ENCODE measurements at places on chromosomes 1 and 21.

GRCh38 chr1:209783386-209783785 is 973 bp downstream of the C1orf74 start:
- no peak for DNase-seq

- peak; percentile 60 for DNase-seq
Measured at GRCh38 chr1:31422505-31423319, 9.7 kb downstream of the SERINC2 start.

DNA sequence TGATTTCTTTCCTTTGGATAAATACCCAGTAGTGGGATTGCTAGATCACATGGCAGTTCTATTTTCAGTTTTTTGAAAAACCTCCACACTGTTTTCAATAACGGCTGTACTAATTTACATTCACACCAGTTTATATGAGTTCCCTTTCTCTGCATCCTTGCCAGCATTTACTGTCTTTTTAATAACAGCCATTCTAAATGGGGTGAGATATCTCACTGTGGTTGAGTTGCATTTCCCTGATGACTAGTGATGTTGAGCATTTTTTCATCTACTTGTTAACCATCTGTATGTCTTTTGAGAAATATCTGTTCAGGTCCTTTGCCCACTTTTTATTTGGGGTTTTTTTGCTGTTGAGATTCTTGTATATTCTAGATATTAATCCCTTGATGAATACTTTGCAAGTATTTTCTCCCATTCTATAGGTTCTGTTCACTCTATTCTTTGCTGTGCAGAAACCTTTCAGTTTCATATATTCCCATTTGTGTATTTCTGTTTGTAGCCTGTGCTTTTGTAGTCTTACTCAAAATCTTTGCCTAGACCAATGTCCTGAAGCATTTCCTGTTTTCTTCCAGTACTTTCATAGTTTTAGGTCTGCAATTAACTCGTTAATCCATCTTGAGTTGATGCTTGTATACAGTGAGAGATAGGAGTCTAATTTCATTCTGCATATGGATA is 7.3 kb downstream of the HENMT1 start:
- DNase-seq = no peak

GRCh38 chr1:15096293-15096692 is 57.3 kb upstream of the TMEM51 start:
- no peak for DNase-seq

- DNase-seq = no peak
Measured at GRCh38 chr21:23127973-23128372, 2129.8 kb downstream of the NCAM2 start.

DNA sequence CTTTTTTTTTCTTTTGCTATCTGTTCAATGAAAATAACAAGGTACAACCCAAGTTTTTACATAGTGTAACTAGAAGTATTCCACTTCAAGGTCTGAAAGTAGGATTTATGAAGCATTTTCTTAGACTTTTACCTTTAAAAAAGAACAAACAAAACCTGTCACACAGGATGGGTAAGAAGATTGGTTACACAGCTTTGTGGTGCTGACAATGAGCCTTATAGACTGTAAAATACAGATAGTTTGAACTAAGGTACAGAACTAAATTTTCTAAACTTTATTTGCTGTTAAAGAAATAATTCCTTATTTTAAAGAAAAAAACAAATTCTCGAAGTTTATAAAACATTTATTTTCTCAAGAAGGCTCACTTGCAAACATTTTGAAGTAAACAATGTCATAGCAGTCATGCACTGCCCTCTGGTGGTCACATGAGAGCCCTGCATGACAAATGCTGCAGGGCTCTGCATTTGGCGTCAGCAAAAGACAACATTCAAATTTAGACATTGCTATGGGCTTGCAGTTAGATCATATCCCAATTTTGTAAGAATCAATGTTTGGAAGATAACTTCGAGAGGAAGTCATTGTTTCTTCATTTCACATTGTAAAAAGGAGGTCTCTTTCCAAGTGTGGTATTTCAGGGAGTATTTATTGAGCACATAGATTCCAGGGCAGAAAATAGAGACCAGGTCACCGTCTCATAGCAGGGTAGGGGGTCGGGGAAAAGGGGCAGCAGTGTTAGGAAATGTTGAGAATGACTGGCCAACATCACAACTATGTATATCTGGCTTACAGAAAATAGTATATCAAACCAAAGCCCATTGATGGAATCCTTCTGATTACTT is 115.3 kb upstream of the FMN2 start:
- peak; percentile 13 for DNase-seq

DNA sequence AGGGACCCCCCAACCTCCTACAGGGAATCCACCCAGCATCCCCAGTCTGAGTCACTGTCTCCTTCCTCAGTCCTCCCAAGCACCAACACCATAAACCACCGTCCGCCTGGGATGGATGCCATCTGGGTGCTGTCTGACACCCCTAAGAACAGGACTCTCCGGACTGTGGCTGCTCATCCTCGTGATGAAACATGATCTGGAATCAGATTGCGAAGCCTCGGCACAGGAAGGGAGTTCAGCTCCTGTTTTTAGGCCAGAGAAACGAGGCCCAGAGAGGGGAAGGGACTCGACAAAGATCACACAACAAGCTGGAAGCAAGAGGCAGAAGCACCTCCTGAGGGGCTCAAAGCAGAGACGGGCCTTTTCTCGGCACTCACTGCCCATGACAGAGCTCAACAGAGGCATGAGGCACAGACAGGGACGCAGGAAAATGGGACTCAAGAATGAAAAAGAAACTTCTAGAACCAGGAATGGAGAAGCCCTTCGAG is 8.4 kb downstream of the KCNN3 start:
- no peak for DNase-seq

- DNase-seq = no peak
Measured at GRCh38 chr1:219467524-219467923, 145.4 kb downstream of the ZC3H11B start.

Measured in NCI-H510A treated with DMSO at 0.1 percent for 48 hours (cell line).